ENCODE measurements at places on chromosomes 1 and 21.

DNA sequence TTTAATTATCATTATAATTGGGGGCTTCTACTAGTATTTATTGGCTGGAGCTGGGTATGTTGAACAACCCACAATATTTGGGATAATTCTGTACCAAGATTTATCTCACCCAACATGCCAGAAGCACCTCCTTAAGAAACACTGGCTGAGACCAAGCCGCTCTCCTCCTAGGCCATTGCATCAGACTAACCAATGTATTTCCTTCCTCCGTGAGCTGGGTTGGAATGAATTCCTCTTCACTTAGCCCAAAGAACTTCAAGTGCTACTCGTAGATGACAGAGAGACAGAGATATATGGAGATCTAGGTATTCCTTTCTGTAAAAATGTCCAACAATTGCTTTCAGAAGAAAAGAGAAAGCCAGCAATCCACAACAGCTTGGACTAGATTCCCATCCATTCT, 87.2 kb upstream of the ETS2 start:
- no peaks in the 10 kb centered on the region for H3K36me3 ChIP-seq
- no peak overlapping the region for H3K4me3 ChIP-seq
- DNase-seq = no peak
- no peak overlapping the region for H3K27ac ChIP-seq
- H3K4me1 ChIP-seq = no peaks in the 10 kb centered on the region
- no peaks in the 10 kb centered on the region for H3K27me3 ChIP-seq

DNA sequence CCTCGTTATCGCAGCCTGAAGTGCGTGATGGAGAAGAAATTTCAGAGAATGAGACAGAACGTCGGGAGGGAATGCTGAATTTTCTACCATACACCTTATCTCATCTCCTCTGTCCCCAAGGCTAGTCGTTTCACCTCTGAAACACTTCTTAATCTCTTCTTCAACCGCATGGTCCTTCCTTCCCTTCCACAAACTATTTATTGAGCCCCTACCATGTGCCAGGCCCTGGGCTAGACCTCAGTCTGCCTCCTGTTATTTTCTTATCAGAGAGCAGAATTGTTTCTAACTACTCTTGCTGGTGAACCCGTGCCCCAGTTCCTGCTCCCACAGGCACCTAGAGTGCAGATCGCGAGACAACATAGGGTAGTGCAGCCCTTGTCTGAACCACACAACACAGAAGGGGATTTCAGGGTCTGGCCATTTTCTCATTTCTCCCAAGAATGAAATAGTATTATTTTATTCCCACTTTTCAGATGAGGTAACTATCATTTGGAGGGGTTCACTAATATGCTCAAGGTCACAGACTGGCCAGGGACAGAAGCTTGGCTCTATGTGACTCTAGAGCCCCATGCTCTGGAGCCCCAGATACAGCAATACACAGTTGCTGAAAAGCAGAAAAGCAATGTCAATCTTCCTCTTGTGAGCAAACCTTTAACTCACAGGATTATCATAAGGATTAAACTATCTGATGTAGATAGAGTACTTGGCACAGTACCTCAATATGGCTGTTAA, 598 bp upstream of the ADIPOR1 start:
- peaks cover 39% of the 10 kb centered on the region for H3K4me1 ChIP-seq
- peak overlapping the region; percentile 82 for H3K27ac ChIP-seq

DNA sequence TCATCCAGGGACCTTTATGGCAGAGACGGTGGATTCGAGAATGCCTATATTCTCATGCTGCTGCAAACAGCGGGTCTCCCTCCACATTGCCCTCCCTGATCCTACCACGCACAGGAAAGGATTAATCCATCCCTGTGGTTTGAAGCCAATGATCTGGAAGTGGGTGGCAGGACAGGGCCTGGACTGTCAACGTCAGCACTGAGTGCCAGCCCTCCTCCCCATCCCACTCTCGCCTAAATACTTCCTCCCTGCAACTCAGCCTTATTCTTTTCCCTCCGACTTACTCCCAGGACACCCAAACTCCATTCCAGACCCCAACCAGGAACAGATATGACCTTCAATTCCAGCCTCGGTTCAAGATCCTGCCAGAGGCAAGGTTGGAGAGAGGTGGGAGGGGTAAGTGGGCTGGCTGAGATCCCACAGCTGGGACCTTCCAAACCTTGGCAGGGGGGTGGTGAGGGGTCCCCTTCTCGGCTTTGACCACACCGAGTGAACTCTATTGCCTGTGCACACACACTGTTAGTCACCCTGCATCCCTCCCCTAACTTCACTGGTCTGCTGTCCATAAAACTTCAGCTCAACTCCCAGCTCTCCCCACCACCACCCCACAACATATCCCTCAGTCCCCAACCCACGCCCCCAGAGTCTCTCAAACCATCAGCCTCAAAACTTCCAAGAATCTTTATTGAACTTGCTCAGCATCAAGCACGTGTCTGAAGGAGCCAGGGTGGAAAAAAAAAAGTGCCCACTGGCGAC, 2.4 kb upstream of the S100A5 start:
- H3K4me3 ChIP-seq = no peak overlapping the region
- peaks cover 24% of the 10 kb centered on the region for H3K36me3 ChIP-seq
- DNase-seq = no peak
- H3K27ac ChIP-seq = peak overlapping the region; percentile 96
- peaks cover 74% of the 10 kb centered on the region for H3K4me1 ChIP-seq

GRCh38 chr1:45643978-45644377, 20.1 kb upstream of the CCDC17 start:
- H3K4me1 ChIP-seq = no peaks in the 10 kb centered on the region
- no peak overlapping the region for H3K27ac ChIP-seq
- H3K4me3 ChIP-seq = no peak overlapping the region
- H3K36me3 ChIP-seq = peaks cover 25% of the 10 kb centered on the region
- no peak for DNase-seq

DNA sequence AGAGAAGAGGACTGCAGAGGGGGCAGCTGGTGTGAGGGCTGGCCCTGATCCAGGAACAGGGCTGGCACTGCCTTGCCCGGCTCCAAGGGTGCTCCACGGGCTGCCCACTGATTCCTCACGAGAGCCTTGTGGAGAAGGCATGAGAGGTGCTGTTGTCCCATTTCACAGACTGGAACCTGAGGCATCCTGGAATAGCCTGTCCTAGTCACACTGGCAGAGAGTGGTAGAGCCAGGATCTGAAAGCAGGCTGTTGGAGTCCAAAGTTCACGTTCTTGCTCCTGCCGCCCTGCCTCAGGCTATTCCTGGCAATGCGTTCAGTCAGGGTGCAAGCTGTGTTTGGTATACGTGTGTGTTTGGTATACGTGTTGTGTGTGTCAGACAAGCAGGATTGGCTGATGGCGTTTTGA, 1.8 kb downstream of the RER1 start:
- H3K4me1 ChIP-seq = peaks cover 40% of the 10 kb centered on the region
- no peak for DNase-seq
- H3K36me3 ChIP-seq = peaks cover 35% of the 10 kb centered on the region
- no peaks in the 10 kb centered on the region for H3K27me3 ChIP-seq
- H3K27ac ChIP-seq = peak overlapping the region; percentile 76

GRCh38 chr1:46487818-46488218, 1.8 kb upstream of the DMBX1 start:
- H3K36me3 ChIP-seq = no peaks in the 10 kb centered on the region
- H3K27ac ChIP-seq = no peak overlapping the region
- peaks cover 22% of the 10 kb centered on the region for H3K4me1 ChIP-seq

- no peaks in the 10 kb centered on the region for H3K27me3 ChIP-seq
- H3K4me1 ChIP-seq = peaks cover 50% of the 10 kb centered on the region
- H3K27ac ChIP-seq = peak overlapping the region; percentile 92
- DNase-seq = peak; percentile 73
- H3K4me3 ChIP-seq = peak overlapping the region; percentile 99
Observed at GRCh38 chr21:37073417-37074196, 553 bp downstream of the TTC3 start.

DNA sequence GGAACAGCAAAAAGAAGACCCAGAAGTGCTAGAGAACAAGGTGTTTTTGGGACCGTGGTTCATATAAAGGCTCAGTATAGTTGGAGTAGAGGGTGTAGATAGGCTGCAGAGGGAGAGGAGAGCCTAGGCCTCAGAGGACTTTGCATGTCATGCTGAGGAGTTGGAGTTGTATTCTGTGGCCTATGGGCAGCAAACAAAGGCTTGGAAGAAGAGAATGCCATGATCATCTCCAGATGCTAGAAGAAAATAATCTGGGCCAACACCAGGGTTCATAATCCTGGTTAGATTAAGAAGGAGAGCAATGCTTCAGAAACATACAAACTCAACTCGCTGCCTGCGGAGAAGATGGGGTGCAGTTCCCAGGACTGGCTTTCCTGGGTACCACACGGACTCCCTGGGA, 262.8 kb upstream of the USP24 start:
- no peak for DNase-seq
- H3K27ac ChIP-seq = no peak overlapping the region
- H3K4me1 ChIP-seq = no peaks in the 10 kb centered on the region
- no peak overlapping the region for H3K4me3 ChIP-seq
- no peaks in the 10 kb centered on the region for H3K36me3 ChIP-seq

DNA sequence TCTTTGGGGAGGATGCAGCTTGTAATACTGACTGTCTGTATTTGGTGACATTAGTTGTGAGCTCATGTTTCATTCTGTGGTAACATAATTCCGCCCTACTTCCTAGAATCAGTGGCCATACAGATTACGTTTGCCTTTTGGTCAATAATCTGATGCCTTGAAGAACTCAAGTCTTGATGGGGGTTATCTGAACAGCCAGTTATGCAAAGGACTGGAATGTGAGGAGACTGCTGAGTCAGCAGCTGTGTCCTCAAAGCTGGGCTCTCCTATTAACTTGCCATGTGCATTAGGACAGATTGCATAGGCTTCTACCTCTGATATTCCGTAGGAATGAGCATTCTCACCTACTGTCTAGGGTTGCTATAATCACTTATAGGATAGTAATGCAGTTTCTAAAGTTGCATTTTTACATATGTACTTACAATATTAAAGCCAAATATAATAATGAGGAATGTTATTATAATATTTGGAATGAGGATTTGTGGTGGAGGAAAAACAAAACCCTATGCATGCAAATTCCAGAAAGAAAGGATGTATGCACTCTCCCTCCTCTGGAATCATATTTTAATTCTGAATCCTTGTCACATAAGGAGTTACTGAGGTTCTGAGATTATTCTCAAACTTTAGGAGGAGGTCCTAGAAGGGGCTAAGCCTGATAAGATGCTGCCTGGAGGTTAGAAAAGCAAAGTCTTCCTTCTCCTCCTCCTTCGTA, 116.0 kb downstream of the NOS1AP start:
- H3K4me3 ChIP-seq = no peak overlapping the region
- peaks cover 11% of the 10 kb centered on the region for H3K27me3 ChIP-seq
- no peaks in the 10 kb centered on the region for H3K4me1 ChIP-seq
- H3K36me3 ChIP-seq = no peaks in the 10 kb centered on the region
- H3K27ac ChIP-seq = no peak overlapping the region

DNA sequence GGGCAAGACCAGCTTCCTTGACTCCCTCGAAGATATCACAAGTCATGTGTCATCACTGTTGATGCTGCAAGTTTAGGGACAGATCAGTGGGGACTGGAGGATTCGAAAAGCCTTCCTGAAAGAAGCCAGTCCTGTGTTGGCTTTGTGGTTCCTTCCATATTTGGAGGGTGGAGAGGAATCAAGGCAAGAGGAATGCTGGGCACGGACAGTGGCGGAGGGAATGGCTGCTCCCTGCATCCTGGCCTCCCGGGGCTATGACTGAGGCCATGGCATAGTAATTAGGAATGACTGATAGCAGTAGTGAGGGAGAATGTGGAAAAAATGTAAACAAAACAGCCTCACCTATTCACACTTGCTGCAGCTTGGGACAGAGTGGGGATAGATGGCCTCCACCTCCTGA, 36.4 kb downstream of the VANGL1 start:
- no peak for DNase-seq
- no peak overlapping the region for H3K27ac ChIP-seq
- H3K36me3 ChIP-seq = peaks cover 1% of the 10 kb centered on the region

DNA sequence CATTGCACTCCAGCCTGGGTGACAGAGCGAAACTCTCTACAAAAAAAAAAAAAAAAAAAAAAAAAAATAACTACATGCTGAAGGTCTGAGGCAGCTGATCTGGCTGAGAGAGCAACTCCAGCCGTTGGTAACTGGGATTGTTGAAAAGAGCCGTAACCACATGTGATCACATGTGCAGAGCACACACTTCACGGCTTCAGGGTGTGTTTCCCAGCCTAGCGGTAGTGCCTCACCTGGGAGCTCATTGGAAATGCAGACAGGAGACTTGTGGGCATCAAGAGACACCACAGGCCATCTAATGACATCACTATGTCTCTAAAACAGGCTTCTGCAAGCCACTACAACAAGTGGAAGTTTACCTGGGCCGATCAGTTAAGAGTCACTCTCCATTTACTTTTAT, 11.8 kb upstream of the OTUD7B start:
- H3K4me3 ChIP-seq = no peak overlapping the region
- H3K27ac ChIP-seq = no peak overlapping the region
- no peaks in the 10 kb centered on the region for H3K36me3 ChIP-seq
- peaks cover 5% of the 10 kb centered on the region for H3K27me3 ChIP-seq
- H3K4me1 ChIP-seq = no peaks in the 10 kb centered on the region

GRCh38 chr1:180982422-180982821, 40.2 kb downstream of the STX6 start:
- DNase-seq = no peak
- H3K4me1 ChIP-seq = peaks cover 25% of the 10 kb centered on the region
- no peak overlapping the region for H3K27ac ChIP-seq
- peaks cover 64% of the 10 kb centered on the region for H3K36me3 ChIP-seq

GRCh38 chr1:164440232-164440631, 118.8 kb upstream of the PBX1 start:
- DNase-seq = no peak
- H3K36me3 ChIP-seq = no peaks in the 10 kb centered on the region
- H3K27ac ChIP-seq = no peak overlapping the region
- H3K4me3 ChIP-seq = no peak overlapping the region
- no peaks in the 10 kb centered on the region for H3K27me3 ChIP-seq

- no peak overlapping the region for H3K27ac ChIP-seq
- H3K4me3 ChIP-seq = no peak overlapping the region
- no peaks in the 10 kb centered on the region for H3K36me3 ChIP-seq
- H3K27me3 ChIP-seq = no peaks in the 10 kb centered on the region
Observed at GRCh38 chr1:25072461-25072860, 142.4 kb upstream of the RUNX3 start.

DNA sequence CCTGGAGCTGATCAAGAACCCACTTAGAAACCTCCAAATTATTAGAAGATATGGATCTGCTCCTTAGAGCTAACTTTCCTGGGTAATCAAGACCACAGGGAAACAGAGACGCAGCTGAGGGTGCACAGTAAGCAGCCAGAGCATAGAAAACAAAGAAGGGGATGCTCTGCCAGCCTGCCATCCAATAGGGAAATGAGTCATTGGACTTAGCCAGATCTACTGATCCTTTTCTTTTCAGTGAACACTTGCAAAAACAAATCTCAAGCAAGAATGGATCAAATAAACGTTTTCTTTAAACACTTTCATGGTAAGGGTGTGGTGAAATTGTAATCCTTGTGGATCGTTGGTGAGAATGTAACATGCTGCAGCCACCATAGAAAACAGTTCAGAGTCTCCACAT, 474.0 kb downstream of the LTN1 start:
- no peaks in the 10 kb centered on the region for H3K36me3 ChIP-seq
- H3K4me1 ChIP-seq = no peaks in the 10 kb centered on the region
- H3K27me3 ChIP-seq = no peaks in the 10 kb centered on the region
- no peak overlapping the region for H3K4me3 ChIP-seq
- DNase-seq = no peak
- H3K27ac ChIP-seq = no peak overlapping the region

GRCh38 chr1:226762988-226763904, 24.2 kb upstream of the ITPKB start:
- H3K4me1 ChIP-seq = peaks cover 31% of the 10 kb centered on the region
- no peak overlapping the region for H3K27ac ChIP-seq
- no peaks in the 10 kb centered on the region for H3K27me3 ChIP-seq
- no peak overlapping the region for H3K4me3 ChIP-seq

- H3K27me3 ChIP-seq = peaks cover 16% of the 10 kb centered on the region
- peak; percentile 82 for DNase-seq
- H3K4me3 ChIP-seq = no peak overlapping the region
- H3K36me3 ChIP-seq = no peaks in the 10 kb centered on the region
- H3K27ac ChIP-seq = peak overlapping the region; percentile 63
Observed at GRCh38 chr1:93607814-93608186, 73.8 kb downstream of the BCAR3 start.

Data from activated CD4-positive, alpha-beta T cell treated with anti-CD3 and anti-CD28 coated beads for 36 hours (primary cell).